GM18507 (cell line): ENCODE measurements at places on chromosomes 11 and 22.

DNA sequence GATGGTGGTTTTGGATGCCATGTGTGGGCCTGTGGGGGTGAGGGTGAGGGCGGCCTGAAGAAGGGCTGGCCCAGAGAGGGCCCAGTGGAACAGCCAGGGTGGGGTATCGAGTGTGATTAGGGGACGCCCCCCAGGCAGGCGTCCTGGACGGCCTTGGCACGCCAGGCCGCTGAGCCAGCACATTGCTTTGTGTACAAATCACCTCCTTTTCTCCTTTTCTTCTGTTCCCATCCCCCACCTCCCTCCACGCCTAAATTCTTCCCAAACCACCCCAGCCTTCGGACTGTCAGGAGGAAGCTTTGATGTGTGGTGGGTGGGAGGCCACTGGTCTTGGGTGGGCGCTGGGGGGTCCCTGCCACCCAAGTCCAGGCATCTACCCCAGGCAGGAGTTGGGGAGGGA lies 7.8 kb upstream of the CD248 start:
- no peak for DNase-seq

DNA sequence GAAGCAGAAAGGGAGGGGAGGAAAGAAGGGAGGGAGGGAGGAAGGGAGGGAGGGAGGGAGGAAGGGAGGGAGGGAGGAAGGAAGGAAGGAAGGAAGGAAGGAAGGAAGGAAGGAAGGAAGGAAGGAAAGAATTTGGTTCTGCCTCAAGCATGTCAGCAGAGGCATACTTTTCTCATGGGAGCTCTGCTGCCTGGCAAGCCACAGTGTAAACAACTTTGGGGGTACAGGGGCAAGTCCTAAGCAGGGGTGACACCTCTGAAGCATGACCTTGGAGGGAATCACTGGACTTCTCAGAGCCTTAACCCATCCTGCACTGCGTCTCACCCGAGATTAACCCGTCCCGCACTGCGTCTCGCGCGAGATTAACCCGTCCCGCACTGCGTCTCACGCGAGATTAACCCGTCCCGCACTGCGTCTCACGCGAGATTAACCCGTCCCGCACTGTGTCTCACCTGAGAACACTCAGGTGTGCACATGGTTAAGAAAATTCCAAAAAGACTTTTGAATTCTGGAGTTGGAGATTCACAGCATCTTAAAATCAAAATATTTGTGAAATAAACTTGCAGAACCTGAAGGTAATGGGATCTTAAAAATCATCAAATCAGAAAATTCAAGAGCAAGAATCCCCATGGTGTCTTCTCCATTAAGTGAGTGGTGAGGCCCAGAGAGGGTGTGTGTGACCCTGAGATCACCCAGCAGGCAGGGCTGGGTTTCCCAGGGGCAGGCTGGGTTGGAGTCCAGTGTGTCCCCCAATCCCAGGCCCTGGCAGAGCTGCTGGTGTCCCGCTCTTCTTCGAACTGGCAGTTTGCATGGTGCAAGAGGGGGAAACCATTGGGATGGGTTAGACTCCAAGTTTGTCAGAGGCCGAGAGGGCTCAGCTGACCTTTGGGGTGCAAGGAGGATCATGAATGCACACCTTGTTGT lies 190.4 kb downstream of the MN1 start:
- DNase-seq, result no peak

- no peak for DNase-seq
These were observed 263.5 kb upstream of the CCDC179 start for GRCh38 chr11:23123753-23124152.

DNA sequence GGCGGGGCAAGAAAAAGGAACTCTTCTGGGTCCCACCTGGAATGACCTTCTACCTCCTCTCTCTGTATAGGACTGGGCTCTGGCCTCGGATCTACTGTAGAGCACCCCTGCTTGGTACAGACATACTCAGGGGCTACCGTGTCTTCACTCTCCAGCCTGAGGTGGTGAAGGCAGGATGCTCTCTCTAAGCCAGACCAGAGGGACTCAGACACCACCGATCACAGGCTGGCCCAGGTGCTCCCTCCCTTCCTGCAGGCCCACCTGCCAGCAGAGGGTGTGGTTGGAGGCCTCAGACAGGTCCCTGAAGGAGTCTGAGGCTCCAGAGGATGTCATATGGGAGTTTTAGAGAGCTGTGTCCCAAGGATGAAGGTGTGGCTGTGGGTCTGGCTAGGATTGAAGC lies 4.1 kb downstream of the NHERF4 start:
- no peak for DNase-seq

DNA sequence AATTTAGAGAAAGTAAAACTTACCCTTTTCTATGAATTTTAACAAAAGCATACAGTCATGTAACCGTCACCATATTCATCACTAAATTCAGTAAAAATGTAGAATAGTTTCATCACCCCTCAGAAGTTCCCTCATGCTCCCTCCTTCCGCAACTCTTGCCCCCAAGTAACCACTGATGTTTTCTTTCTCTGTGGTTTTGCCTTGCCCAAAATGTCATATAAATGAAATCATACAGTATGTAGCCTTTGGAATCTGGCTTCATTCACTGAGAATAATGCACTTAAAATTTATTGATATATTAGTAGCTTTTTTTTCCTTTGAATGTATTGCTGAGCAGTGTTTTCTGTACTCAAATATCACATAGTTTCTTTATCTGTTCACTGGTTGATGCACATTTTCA lies 60.1 kb downstream of the DCUN1D5 start:
- DNase-seq, result no peak

DNA sequence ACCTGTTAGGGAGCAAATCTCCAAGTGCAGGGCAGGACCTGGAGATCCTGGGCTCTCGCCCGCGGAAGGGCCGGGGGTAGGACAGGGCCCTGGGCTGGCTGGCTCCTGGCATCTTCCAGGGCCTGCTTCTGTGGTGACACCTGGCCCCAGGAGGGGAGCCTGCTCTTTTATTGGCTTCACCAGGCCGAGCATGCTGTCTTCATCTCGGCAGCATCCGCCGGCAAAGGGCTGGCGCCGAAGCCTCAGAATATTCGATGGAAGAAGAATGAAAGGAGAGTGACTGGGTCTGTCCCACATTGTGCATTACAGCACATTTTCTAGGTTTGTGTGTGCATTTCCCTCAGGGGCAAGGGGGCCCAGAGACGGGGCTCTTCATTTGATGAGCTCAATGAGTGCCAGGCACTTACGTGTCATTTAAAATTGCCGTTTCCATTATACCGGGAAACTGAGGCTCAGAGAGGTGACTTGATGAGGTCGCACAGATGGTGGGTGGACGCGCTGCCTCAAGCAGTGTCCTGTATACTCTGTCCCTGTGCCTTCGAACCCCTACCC lies 70.0 kb downstream of the RBX1 start:
- DNase-seq, result no peak

GRCh38 chr11:68524681-68525080 lies 64.1 kb downstream of the PPP6R3 start:
- no peak for DNase-seq

DNA sequence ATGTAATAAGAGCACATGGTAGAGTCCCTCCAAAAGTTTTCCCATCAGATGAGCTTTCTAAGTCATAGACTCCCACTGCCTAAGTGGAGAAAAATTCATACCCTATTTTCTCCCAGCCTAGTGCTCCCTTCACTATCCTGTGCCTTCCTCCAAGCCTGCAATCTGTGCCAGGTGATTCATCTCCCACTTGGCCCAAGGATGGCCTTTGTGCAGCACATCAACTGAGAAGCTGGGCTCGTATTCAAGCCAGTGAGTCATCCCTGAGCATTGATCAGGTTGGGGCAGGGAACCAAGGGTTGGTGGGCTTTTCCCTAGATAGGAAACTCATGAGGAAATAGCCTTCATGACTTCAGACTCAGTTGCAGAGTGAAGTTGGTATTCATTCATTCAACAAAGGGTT lies 64.6 kb downstream of the PANX1 start:
- DNase-seq, result no peak

DNA sequence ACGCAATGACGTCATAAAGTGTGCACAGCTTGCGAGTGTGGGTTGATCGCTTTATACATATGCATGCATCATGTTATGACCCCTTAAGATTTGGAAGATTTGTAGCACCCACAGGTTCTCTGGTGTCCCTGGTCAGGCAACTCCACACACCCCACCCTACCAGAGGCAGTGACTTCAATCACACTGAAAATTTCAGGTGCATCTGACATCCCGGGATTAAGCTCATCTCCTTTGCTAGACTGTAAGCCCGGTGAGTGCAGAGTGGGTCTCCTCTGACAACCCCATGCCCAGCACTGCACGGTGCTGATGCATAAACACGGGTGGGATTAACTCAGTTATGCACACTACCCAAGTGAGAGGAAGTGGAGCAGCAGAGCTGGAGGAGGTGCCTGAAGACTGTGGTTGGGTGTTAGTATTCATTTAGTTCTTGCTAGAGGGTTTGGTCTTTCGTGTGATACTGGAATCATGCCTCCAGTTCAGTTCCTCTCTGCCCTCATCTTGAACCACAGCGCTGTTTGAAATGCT lies 6.5 kb downstream of the ARSA start:
- DNase-seq, result no peak

- no peak for DNase-seq
These were observed 542 bp downstream of the GCAT start for GRCh38 chr22:37808294-37808657.

GRCh38 chr11:70906101-70906500 lies 346.3 kb downstream of the SHANK2 start:
- DNase-seq, result no peak

- no peak for DNase-seq
These were observed 74.6 kb downstream of the AASDHPPT start for GRCh38 chr11:106152013-106152412.

- DNase-seq, result no peak
These were observed 16.9 kb downstream of the SAAL1 start for GRCh38 chr11:18088966-18089365.

- no peak for DNase-seq
These were observed 367.6 kb downstream of the BRD1 start for GRCh38 chr22:49460091-49460490.

DNA sequence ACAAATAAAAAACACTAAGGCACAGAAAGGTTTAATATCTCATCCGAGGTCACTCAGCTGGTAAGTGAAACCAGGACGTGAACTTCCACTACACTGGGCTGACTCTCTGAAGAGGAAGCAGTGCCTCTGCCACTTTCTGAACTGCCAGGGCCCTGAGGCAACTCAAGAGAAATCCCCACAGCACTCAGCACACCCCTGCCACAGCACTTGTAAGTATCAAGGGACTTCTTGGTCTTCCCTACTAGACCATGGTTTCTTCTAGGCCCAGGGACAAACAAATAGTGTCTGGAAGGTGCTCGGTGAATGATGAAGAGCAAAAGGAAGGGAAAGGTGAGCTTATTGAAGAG lies 49.7 kb downstream of the RPL27A start:
- DNase-seq, result no peak

DNA sequence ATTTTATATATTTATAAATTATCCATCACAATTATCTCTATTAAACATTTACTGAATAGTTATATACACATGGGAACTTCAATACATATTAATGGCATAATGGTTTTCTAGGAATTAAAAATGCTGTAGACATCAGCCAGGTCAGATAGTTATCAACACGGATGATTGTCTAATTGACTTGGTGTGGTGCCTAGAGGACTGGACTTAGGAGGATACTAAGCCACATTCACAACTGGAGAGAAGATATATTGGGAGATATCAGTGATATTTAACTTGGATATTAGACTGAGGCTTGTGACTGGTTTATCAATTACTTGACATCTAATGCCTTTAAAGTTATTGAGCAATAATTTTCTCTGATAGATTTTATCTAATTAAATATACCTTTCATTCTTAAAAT lies 794.5 kb upstream of the ANO3 start:
- no peak for DNase-seq

DNA sequence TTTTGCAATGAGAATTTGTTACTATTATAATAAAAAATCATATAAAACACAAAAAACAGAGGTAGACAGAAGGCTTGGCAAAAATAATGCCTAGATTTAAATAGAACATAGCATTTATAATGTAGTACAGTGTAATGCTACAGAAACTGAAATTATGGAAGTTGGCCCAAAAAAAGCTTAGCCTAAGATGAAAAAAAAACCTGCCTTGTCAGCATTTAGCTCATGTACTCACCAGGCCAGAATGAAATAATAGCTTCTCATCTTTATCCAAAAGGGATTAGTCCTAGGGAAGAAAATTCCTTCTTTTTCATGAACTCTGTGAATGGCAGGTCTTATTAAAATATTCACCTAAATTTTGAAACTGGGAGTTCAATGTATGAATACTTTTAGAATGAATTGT lies 951.1 kb downstream of the LRRC4C start:
- DNase-seq, result no peak

GRCh38 chr11:68927280-68928135 lies 23.8 kb downstream of the IGHMBP2 start:
- no peak for DNase-seq

- DNase-seq, result no peak
These were observed 224.6 kb downstream of the FAT3 start for GRCh38 chr11:92449222-92449621.

GRCh38 chr11:103928802-103929161 lies 107.7 kb upstream of the DDI1 start:
- DNase-seq, result no peak

DNA sequence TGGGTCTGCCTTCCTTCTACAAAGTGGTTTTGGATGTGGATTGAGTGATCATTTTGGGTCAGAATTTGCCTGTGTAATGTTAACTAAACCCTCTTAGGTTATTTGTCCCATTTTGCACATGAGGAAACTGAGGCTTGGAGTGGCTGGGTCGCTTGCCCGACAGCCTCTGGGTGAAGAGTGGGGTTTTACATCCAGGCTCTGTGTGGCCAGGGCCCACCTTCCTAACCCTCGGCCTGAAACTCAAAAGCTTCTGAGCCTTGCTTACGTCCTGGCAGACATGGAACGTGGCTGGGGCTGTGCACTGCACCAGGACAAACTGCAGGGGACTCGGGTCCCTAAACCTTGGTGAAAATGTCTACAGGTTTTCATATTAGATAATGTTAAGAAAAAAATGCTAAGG lies 542.4 kb downstream of the TBC1D22A start:
- DNase-seq, result no peak

- DNase-seq, result no peak
These were observed 3.8 kb upstream of the TMEM134 start for GRCh38 chr11:67472882-67473281.

- no peak for DNase-seq
These were observed 60.3 kb downstream of the SPON1 start for GRCh38 chr11:14022821-14023220.

DNA sequence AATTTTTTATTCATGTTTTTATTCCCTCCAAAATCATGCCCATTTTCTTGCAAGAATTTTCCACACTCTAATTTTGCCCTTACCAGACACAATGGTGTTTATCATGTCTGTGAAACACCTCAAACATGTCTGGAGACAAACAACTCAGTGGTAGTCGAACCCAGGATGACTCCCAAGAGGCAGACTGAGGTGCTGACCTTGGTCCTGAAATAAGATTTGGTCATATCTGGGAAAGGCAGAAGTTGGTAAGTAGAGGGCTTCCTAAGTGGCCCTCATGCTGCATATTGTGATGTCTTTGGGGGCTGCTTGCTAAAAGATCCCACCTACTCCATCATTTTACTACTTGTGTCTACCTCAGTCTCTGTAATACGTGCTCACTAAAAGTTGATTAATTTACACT lies 369.4 kb upstream of the ISX start:
- DNase-seq, result no peak
